NCI-H1105 (cell line): ENCODE measurements at places on chromosomes 2 and 18.

DNA sequence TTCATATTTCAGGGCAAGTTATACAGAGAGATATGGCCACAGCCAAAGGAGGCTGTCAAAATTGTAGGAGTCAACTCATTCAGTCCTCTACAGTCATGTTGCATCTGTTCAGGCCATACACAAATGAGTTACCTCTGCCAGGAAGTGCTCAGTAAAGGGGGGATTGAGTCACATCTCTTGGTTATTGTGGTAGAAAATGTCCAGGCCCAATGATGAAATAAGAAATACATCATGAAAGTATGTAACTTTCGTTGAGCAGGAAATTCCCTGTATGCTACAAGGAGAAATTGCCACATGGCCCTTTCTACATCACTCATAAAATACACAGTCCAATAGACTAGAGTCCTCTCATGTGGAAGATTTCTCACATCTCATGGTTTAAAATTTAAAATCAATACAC, 103.9 kb upstream of the COL3A1 start:
- DNase-seq: no peak

- no peak for DNase-seq
Observed at GRCh38 chr2:202944816-202945215, 32.7 kb downstream of the CARF start.

DNA sequence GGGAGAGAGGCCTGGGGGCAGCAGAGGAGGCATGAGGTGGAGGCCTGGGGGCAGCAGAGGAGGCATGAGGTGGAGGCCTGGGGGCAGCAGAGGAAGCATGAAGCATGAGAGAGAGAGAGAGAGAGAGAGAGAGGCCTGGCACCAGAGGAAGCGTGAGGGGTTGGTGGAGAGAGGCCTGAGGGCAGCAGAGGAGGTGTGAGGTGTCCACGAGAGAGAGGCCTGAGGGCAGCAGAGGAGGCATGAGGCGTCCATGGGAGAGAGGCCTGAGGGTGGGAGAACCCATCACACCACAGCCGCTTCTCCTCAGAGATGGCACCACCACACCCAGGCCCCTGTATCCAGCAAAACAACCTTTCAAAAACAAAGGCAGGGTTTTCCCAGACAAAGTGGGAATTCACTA, 55.7 kb upstream of the KCNG2 start:
- no peak for DNase-seq

DNA sequence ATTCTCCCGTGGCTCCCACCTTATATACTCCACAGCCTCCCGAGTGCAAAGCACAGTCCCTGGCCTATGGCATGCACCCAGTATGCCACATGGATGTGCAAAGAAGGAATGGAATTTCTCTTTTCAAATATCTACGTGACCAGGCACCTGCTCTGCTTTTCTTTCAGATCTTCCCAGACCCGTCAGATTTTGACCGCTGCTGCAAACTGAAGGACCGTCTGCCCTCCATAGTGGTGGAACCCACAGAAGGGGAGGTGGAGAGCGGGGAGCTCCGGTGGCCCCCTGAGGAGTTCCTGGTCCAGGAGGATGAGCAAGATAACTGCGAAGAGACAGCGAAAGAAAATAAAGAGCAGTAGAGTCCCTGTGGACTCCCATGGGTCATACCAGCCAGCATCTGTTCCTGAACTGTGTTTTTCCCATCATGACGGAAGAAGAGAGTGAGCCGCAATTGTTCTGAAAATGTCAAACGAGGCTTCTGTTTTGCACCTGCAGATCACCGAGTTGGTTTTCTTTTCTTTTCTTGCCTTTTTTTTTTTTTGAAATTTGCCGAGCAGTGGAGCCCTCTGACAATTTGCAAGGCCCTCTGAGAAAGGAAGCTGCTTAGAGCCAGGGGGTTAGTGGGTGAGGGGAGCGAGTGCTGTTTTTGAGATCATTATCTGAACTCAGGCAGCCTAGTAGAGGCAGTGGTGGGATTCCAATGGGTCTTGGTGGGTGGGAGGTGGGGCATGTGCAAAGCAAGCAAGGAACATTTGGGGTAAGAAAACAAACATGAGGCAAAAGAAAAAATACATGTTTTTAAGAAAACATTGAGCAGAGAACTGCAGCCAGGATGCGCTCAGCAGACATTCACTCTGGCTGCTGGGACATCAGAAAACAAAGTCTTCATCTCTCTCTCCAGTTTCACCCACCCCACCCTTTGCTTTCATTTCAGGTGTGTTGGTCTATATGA, 26.2 kb downstream of the LBH start:
- no peak for DNase-seq

- no peak for DNase-seq
Observed at GRCh38 chr2:31108561-31109286, 29.5 kb downstream of the GALNT14 start.

DNA sequence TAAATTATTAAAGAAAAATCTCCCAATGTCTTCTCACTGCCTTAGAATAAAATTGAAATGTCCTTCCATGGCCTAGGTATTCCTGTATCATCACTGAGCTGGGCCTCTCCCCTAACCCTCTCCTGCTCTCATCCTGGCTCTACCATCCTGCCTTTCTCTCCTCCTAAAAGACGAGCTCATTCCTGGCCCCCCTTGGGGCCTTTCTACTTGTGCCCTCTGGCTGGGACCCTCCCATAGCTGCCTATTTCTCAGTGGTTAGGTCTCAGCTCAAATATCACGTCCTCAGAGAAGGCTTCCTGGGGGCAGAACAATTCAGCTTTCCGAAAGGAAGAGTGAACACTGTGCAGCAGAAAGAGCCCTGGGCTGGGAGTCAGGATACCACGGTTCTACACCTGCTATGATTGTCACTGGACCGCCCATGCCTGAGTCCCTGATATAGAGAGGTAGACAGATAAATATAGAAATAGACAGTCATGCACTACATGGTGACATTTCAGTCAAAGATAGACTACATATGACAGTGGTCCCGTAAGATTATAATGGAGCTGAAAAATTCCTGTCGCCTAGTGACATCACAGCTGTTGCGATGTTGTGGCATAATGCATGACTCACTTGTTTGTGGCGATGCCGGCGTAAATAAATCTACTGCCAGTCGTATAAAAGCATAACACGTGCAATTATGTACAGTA, 9.4 kb downstream of the DNPEP start:
- no peak for DNase-seq

GRCh38 chr2:125296742-125297141, 1271.7 kb downstream of the CNTNAP5 start:
- no peak for DNase-seq

GRCh38 chr2:234788841-234789240, 163.0 kb upstream of the SH3BP4 start:
- DNase-seq: no peak

DNA sequence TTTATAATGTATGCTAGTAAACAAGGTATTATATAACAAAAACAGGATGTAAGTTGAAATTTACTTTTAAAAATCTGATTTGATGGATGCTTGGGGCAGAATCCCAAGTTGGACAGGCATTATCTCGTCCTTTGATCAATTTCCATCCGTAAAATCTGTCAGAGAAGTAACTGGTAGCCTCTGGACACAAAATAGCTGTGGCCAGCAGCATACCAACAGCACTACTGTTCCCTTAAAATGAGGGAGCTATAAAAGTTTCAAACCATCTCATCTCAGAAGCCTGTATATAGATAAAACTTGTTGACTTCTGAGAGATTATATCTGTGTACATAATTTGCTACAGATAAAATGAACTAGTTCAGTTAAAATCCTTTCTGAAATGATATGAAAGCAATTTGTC, 14.7 kb upstream of the METAP1D start:
- DNase-seq: no peak

GRCh38 chr2:26099933-26100332, 66.0 kb downstream of the RAB10 start:
- no peak for DNase-seq

DNA sequence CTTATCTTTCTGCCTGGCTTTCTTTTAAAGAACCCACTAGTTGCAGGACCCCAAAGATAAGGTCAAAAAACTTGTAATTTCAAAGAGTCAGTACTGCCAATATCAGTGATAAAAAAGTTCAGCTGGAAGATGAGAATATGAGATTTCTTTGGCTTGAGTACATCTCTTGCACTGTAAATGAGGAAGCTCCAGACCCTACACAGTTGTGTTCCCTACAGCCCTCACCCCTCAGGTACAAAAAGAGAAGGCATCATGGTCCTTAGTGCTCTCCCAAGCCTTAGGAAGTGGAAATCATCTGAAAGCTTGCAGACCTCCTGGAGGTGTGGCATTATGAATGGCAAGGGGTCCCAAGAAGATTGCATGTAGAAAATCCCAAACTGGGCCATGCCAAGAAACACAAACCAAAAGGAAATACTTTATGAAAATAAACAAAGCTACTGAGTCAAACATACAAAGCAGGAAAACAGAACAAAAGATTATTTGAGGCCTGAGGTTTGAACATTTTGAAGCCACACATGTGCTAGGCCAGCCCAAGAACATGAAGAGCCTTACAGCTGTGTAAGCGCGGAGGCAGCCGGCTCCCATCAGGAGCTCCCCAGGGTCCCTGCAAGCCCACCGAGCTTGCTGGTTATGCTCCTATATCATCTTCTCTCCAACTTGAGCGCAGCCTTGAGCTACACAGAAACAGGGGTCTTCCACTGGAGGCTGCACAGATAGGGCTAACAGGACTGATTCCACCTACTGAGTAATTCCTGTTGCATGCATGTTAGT, 217.0 kb downstream of the OSR1 start:
- DNase-seq: no peak

DNA sequence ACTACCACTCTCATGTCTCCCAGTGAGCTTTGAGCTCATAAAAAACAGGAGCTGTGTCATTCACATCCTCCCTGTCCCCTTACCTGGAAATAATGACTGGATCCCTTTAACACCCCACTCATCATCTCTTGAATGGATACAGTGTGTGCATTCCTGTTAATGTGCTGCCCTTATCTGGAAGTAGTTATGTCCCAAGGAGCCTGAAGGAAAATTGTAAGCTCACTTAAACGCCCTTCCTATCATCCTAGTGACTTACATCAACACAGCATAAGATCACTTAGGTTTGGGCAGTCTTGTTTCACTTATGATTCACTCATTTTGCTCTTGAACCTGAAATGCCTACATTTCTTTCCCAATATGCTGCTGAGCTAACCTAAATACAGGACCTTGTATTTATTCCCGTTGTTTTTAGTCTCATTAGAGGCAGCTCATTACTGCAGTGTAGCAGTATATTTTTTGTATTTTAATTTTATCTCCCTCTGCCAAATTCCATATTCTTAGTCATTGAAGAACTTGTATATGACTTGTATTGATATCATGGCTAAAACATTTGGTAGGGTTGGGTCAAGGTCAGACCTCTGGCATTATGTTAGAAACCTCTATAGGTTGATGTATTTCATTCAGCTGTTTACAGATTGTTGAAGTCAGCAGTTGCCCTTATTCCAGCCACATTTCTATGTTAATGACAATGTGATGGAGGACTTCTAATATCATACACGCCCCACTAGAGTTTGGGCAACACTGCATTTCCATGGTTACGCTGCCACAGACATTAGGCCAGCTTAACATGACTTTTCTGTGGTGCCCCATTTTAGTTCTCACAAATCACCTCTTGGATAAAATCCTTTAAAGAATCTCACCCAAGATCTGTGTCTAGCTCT, 72.9 kb downstream of the PKP4 start:
- DNase-seq: no peak

DNA sequence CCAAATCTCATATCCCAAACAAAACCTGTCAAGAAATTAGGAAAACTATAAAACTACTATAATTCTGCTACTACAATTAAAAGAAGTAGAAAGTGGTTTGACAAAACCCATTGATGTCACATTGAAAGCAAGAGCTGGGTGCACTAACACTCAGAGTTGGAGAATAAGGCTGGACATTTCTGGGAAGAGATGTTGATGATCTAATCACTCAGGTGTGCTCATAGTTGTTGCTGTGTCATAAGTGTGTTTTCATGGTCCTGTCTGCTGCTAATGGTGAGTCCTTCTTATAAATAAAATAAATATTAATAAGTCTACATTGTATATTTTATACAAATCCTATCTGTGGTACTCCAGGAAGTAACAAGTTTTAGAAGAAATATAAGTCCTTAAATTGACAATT, 168.2 kb upstream of the LRP1B start:
- DNase-seq: no peak

DNA sequence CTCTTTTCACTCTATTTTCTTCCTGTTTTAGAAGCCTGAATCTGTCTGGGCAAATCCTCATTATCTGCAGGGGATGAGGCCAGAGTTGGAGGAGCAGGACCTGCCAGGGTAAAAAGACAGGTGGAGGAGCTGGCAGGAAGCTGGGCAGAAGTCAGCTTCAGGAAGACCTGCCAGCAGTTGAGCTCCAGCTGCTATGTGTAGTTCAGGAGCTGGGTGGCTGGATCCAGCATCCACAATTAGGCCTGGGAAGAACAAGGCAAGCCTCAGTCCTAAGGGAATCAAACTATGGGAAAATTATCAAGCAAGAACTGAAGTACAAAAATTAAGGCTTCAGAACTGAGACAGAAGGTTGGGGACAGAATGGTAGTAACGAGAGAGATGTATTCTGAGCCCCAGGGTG, 174.0 kb downstream of the MREG start:
- DNase-seq: no peak

GRCh38 chr2:16908656-16909055, 243.0 kb upstream of the CYRIA start:
- DNase-seq: no peak

GRCh38 chr2:169038338-169038757, 7.2 kb upstream of the ABCB11 start:
- DNase-seq: no peak
